Stimulated activated CD4-positive, alpha-beta T cell treated with anti-CD3 and anti-CD28 coated beads, Interleukin-15, amount 100 ng/mL, for 24 hours (primary cell): ENCODE measurements at places on chromosomes 2 and 18.

- no peak for DNase-seq
Measured at GRCh38 chr2:51120754-51121280, 88.9 kb upstream of the NRXN1 start.

- DNase-seq: no peak
Measured at GRCh38 chr2:63029058-63029457, 21.6 kb upstream of the OTX1 start.

DNA sequence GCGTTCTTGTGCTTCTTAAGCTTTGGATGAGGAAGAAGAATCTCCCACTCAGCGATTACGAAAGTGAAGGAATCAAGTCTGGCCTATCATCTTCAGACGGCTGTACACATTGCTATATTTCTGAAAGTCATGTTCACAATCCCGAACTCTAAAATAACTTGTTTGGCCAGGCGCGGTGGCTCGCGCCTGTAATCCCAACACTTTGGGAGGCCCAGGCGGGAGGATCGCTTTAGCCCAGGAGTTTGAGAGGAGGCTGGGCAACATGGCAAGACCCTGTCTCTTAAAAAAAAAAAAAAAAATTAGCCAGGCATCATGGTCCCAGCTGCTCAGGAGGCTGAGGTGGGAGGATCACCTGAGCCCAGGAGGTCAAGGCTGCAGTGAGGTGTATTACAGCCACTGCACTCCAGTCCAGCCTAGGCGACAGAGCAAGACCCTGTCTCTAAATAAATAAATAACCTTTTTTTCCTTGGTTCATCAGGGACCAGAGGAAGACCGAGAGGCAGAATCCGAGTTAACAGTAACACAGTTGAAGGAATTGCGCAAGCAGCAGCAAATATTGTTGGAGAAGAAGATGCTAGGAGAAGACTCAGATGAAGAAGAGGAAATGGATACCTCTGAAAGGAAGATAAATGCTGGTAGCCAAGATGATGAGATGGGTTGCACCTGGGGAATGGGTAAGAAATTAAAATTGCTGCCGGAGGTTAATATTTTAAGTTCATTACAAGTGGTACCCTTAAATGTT, 1.1 kb downstream of the SLC4A1AP start:
- DNase-seq: no peak

DNA sequence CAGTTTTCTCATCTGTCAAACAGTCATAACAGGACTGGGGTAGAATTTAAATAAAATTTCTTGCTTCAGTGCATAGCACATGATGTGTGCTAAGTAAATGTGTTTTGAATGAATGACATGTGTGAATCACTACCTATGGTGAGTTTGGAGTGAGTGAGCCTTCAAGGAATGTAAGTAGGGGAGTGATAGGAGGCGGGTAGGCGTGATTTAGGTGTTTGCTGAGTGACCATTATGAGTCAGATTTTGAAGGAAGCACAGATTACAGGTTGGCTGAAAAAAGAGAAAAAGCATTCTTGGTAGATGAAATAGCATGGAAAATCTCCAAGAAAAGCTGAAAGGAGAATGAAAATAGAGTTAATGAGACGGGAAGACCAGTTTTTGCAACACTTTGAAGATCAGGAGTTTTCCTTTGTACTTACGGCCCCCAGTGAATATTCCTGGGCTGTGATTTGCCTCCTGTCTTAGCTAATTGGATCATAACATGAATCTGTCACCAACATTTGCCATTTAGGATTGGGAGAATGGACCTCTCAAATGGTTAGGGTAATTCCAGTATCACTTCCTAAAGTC, 136.9 kb upstream of the GATA6 start:
- no peak for DNase-seq

DNA sequence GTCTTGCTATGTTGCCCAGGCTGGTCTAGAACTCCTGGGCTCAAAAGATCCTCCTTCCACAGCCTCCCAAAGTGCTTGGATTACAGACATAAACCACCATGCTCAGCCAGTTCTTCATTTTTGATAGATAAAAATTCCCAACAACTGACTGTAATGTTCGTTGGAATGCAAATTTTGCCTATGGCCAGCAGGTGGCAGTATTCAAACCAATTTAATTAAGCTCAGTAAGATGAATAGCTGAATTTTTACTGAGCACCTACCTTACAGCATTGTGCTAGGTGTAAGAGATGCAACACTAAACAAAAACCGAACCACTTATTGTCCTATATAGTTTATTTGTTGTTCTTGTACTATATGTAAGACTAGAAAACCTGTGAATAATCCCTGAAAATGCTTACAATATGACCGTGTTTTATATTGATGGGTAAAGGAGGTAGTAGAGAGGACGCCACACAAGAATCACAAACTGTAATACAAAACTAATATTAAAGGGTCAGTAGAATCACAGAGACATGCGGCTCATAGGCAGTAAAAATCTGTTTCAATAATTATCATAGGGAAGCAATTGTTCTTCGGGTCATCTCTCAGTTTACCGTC, 8.2 kb upstream of the TMEM182 start:
- peak; percentile 33 for DNase-seq

DNA sequence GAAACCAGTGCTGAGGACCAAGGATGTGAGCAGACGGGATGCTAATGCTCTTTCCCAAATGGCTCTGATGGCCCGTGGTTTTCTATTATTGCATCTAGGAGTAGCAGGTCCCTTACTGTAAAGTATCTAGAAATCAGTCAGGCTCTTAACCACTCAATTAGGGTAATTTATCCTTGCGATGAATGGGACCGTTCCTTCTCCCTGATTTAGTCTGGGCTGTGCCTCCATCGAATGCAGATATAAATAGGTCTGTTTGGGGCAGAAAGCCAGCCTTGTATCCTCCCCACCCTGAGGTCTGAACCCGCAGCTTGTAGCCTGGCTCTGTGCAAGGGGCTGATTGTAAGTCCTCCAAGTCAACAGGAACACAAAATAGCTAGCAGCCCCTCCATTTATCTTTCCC, 9.5 kb upstream of the SMARCAL1 start:
- no peak for DNase-seq

GRCh38 chr2:112728029-112728362, 7.2 kb downstream of the NT5DC4 start:
- no peak for DNase-seq
